ENCODE measurements at places on chromosomes 2 and 18.

DNA sequence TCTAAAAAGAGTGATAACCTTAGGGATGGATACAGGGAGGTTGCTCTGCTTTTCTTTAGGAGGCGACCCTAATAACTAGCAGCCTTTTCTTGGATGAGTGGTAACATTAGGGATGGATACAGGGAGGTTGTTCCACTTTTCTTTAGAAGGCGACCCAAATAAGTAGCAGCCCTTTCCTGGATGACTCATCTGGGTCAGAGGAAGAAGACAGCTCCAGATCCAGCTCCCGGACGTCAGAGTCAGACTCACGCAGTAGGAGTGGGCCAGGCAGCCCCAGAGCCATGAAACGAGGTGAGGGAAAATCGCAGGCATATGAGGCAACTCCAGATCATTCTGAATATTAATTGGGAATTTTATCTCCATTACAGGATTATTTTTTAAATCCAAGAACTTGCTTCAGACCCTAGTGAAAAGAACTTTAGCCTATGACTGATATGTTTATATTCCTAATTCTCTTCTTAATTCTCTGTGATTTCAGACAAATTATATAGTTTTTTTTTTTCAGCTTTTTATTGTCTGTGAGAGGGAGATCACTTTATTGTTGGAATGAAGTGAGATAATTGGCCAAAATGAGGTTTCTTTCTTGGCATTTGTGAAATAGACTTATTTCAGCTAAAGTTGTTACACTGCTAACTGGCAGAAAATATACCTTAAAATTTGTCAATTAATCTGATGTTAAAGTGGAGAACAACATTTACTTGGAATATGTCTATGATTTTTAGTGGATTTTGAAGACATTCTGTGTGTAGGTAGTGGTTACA, 31.2 kb upstream of the C1GALT1C1L start:
- DNase-seq, result peak; percentile 40

DNA sequence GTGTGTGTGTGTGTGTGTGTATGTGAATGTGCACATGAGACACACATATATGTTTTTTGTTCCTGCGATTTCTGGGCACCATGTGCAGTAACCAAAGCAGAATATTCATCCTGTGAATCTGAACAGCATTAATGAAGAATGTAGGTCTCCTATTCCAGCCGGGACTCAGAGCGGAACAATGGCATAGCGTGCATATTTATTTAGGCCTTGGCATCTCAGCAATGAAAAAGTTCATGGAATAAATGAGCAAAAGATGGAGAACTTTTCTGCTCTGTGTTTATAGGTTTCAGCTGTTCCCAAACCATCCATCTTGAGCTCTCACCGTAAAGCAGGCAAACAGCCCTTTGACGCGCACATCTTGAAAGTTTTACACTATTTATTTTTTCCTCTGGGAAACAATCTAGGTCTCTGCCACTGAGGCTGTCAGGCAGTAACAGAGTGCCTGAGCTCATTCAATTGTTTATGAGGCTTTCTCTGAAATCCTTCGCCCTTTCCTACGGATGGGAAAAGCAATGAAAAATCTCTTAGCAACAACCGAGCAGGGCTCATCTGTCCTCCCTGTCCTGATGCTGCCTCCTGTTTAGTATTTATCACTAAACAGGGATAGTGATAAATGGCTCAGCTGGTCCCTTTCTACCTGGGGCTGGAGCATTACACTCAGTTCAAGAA, 146.2 kb upstream of the MSH6 start:
- no peak for DNase-seq

DNA sequence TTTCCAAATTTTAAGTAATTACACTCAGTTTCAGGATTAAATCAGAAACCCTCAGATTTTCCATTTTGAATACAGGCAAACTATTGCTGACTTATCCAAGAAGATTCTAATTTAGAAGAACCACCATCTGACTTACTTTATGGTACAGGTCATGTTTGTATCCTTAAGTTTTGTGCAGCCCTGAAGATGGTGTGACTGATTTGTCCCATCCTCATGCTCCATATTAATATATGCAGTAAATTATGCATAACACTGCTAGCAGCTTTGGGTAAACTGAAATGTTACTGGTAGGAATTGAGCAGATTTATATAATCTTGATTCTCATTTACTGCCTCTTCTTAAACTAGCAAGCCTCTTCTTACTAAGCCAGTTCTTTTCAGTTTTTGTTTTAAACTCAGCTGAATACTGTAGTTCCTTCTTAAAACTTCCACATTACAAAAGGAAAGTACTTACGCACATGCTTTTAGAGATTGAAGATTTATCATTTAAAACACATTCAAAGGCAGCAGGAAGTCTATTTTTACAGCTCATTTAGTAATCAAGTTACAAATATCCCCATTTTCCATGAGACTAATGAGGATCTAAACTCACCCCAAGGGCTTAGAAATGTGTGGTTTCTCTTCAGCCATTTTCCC, 25.7 kb downstream of the MEX3C start:
- DNase-seq, result peak; percentile 12

GRCh38 chr2:42297322-42297936, 63.6 kb downstream of the COX7A2L start:
- DNase-seq, result peak; percentile 89

- no peak for DNase-seq
Observed at GRCh38 chr2:135840601-135841000, 3.6 kb upstream of the LCT start.

DNA sequence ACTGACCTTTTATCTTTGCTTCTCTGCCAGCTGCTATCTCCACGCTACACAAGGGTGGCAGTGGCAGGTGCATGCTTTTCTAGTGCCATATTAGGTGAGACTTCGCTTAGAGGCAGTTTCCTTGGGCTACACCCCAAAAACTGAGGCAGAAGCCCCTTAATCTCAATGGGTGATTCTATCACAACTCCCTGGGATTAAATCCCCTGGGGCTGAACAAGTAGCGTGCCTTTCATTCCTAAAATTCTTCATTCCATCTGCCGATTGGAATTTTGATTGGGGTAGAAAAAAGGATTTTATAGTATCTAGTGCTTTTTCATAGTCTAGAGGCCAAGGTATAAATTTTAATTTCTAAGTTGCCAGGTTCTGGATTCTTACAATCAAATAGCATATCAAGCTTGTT, 1040.5 kb upstream of the ACVR2A start:
- no peak for DNase-seq

DNA sequence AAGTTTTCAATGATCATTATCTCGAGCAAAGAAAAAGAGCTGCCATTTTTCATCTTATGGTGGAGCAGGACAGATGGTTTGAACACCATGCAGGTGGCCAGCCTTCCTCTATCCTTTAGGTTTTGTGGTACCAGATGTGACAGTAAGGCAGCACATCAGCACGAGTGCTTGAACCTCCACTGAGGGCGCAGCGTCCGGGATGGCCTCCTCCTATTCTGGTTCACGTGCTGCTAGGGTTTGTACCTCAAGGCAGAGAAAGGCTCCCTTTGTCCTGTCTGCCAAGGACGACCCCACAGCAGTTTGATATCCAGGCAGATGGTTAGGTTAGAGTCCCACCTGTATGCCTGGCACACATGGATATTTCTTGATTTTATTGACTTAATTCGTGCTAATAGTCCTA, 50.2 kb downstream of the DCDC2C start:
- DNase-seq, result no peak

DNA sequence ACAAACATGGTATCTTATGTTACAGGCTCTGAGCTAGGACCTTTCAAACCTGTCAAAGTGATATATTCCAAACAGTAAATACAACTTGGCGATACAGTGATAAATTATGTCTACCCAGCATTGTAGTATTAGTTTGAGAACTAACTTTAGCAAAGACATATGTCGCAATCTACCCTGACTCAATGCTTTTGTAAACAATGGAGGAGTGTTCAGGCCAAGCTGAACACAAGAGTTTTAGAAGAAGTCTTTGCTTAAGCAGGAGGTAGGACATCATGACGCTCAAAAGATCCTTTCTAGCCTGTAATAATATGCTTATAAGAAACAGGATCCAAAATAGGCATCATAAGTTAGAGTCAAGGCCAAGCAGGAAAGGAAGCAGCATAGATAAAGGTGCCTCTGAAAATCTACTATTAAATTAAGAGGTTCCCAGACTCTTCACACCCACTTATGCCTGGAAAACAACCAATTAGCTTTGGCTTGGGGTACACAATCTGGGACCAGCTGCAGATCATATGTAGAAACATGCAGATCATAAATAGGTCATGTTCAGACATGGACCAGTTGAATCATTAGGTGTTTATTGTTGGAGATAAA, 132.5 kb downstream of the CSRNP3 start:
- peak; percentile 92 for DNase-seq

GRCh38 chr18:40868110-40868858, 1086.8 kb upstream of the PIK3C3 start:
- no peak for DNase-seq

DNA sequence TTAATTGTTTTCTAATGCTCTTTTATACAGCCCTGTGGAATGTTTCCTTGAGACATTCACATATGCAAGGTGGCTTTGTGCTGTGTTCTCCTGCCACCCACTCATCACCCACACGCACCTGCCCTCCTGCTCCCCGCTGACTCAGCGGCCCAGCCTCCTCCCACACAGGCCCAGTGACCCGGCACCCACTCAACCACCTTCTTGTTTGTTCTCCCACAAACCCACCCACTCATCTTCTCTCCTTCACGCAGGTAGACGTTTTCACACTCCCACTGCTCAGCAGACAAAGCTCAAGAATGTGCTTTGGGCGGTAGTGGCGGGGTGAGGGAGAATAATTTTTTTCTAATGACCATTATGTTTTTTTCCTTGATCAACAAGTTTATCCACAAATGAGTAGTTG, 28.6 kb upstream of the NEMP2 start:
- no peak for DNase-seq

- DNase-seq, result no peak
Observed at GRCh38 chr2:60280238-60280637, 273.2 kb downstream of the BCL11A start.

DNA sequence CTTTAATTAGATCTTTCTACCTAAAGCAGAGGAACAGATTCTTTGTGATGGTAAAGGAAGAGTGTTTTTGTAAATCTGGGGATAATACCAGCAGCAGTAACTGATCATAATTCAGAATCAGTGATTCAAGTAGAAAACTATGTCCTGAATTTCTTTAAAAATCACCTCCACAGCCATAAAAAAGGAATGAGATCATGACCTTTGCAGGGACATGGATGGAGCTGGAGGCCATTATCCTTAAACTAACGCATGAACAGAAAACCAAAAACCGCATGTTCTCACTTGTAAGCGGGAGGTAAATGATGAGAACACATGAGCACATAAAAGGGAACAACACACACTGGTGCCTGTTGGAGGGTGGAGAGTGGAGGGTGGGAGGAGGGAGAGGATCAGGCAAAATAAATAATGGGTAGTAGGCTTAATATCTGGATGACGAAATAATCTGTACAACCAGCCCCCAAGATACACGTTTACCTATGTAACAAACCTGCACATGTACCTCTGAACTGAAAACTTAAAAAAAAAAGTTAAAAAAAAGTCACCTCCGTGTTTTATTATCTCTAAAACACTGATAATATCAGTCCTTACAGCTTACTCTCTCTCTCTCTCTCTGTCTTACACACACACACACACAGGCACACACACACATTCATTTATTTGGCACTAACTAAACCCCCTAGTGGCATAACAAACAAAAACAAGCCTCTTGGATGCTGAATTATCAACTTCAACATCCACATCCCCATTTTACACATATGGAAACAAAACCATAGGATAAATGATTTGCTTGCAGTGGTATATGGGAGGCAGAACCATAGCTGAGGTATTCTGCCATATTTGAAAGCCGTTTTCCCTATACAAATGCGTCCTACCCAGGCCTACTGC, 1.4 kb downstream of the TM4SF20 start:
- peak; percentile 35 for DNase-seq

DNA sequence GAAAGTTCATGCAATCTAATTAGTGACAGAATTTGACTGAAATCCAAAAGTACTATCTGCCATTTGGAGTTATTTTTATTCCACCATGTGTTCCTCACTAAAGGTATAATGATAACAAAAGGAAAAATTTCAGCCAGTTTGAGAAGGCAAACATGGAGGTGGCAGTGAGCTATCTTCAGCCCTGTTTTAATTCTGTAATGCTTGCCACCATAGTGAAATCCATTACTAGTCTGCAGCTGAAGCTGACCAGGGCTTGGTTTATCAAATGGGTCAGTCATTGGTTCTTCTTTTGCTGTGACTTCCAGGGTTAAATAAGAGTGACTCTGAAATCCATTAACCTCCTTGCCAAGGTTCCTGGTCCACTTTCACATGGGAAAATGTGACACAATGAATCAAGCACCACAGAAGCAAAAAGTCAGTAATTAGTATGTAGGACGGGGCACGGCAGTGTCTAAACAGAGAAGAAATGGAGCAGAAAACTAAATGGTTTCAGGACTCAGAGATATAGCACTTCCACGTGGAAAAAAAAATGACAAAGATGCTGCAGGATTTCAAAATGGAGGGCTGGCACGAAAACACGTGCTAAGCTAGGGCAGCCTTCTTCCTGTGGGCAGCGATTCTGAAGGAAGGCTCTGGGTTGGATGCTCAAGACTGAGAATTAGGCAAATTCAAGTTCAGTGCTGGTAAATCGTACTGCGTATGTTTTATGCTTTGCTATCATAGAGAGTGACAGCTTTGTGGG, 87.2 kb downstream of the EPHA4 start:
- DNase-seq, result no peak

- no peak for DNase-seq
Observed at GRCh38 chr2:177523781-177524180, 131.2 kb downstream of the AGPS start.

GRCh38 chr18:48600456-48601090, 61.7 kb downstream of the CTIF start:
- no peak for DNase-seq

- no peak for DNase-seq
Observed at GRCh38 chr2:172578054-172578453, 22.2 kb downstream of the PDK1 start.

GRCh38 chr2:216109962-216110614, 940 bp downstream of the XRCC5 start:
- peak; percentile 56 for DNase-seq

DNA sequence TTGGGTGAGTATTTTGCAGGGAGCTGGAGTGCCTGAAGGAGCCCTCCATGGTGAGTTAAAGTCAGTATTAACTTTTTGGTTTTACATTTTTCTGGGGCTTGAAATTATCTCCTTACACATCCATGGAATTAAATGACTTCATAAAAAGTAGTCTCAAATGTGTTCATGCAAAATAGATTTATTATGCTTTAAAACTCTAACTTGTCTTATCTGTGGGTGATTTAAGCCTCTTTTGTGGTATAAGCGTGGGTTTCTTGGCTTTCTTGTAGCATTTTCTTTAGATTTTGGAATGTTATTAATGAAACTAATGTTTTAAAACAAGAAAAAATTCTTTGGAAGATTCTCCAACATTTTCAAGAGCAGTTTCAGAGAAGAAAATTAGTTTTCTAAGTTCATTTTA, 27.8 kb downstream of the NABP1 start:
- DNase-seq, result no peak

DNA sequence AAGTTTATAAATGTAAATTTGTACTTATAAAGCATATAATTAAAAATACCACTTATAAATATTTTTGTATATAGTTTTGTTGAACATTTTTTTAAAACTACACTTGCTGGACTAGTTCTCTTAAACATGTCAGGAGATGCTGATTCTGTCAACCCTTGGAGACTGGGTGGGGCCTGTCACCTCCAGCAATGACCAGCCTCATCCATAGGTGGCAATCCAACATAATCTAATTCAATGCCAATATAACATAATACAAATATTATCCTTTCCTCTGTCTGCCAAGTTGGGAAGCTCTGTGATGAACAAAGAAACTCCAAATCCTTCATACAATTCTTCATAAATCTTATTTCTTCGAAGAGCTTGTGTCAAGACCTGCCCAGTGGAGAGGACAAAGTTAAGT, 140.4 kb downstream of the RBMS1 start:
- peak; percentile 55 for DNase-seq

Measured in A673 (cell line).